ENCODE measurements at places on chromosomes 12 and 14.

DNA sequence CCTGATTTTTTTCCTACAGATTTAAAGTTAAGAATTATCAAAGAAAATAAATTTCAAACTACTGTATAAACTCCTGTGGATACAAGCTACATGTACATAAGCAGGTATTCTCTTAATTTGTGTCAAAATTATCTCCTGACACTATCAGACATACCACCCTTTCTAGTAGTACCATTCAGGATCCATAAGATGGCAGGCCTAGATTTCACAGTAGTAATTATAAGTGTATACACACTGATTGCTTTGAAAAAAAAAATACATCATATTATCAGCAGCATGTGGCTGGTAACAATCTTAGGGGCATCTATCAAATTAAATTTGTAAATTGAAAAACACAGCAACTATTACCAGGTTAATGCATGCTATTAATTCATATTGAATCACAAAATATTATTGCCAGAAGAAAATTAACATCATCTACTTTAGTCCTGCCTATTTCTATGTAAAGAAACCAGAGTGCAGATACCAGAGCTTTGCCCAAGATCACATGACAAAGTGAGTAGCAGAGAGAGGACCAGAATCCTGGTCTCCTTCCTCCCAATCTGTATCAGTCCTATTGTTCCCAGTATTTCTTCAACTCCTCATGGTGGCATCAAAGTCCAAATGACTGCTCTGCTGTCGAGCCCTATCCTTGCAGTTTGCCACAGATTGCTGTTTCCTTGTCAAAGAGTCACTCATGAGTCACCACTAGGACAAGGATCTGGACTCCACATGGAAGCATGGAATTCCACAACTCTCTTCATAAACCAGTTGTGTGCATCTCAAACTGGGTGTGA, 27.7 kb upstream of the CALM1 start:
- no peak for DNase-seq

DNA sequence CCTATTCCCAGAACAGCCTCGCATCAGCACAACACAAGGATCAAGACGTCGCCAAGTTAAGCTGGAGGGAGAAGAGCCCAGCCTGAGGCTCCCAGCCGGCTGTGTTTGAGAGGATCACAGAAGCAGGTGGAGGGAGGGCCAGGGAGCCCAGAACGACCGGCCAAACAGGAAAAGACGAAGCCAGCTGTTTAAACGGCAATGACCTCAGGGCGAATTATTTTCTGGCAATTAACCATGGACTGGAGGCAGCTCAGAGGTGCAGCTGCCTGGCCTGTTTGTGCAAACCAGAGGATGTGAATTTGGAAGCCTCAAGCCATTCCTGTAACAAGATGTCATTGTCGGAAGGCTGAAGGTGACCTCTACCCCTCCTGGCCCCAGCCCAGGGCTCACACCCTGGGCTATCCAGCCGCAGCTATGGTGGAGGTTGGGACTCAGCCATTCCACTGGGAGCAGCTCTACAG, 175.8 kb upstream of the PRMT8 start:
- no peak for DNase-seq

GRCh38 chr14:20712904-20713303, 24.3 kb downstream of the ANG start:
- no peak for DNase-seq

- peak; percentile 81 for DNase-seq
Observed at GRCh38 chr12:124457287-124458219, 109.9 kb downstream of the NCOR2 start.

DNA sequence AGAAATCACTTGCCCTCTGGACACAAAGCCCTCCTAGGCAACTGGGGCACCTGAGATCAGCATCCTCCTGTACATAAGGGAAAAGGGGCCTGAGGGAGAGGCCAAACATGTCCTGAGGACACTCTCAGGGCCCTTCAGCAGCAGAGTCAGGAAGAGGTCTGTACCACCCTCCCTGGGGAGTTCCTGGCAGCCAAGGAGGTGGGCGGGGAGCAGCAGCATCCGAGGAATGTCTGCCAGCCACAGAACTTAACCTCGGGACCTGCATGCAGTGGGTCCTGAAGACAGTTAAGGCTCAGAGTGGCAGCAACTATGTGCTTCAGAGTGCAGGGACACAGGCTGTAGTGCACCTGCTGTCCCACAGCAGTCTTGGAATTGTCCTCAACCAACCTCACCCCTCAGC, 62.1 kb downstream of the SPTB start:
- no peak for DNase-seq

GRCh38 chr12:39873065-39873464, 232.8 kb downstream of the SLC2A13 start:
- no peak for DNase-seq

DNA sequence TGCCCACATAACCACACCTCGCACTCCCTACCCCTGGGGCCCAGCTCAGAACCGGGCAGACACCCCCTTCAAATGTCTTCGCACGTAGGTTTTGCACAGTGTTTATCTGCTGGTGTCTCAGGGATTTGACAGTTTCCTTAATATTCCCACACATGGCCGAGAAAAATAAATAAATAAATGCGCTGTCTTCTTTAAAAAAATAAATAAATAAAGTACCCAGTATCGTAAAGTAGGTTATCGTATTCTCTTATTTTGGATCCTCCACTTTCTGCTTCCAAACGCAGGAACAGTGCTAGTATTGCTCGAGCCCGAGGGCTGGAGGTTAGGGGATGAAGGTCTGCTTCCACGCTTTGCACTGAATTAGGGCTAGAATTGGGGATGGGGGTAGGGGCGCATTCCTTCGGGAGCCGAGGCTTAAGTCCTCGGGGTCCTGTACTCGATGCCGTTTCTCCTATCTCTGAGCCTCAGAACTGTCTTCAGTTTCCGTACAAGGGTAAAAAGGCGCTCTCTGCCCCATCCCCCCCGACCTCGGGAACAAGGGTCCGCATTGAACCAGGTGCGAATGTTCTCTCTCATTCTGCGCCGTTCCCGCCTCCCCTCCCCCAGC, 710 bp upstream of the FOS start:
- no peak for DNase-seq

DNA sequence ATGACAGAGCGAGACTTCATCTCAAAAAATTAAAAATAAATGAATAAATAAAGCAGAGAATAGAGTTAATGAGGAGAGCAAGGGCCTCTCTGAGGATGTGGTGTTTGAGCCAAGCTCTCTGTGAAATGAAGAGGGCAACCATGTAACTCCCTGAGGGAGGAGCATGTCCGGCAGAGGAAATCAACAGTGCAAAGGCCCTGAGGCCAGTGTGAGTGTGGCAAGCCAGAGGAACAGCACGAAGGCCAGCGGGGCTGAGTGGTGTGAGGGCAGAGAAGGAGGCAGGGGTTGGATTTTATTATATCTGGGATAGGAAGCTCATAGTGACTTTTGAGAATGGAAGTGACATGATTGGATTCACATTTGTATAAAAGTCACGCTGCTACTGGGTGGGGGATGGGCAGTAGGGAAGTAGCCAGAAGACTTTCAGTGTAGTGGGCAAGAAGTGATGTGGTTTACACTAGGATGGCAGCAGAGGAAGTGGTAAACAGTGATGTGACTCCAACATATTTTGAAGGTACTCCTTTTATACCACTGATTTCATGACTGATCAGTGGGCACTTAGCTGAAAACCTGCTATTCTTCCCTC, 10.3 kb upstream of the LRP1-AS start:
- no peak for DNase-seq

GRCh38 chr14:59510966-59511365, 26.6 kb downstream of the JKAMP start:
- no peak for DNase-seq

DNA sequence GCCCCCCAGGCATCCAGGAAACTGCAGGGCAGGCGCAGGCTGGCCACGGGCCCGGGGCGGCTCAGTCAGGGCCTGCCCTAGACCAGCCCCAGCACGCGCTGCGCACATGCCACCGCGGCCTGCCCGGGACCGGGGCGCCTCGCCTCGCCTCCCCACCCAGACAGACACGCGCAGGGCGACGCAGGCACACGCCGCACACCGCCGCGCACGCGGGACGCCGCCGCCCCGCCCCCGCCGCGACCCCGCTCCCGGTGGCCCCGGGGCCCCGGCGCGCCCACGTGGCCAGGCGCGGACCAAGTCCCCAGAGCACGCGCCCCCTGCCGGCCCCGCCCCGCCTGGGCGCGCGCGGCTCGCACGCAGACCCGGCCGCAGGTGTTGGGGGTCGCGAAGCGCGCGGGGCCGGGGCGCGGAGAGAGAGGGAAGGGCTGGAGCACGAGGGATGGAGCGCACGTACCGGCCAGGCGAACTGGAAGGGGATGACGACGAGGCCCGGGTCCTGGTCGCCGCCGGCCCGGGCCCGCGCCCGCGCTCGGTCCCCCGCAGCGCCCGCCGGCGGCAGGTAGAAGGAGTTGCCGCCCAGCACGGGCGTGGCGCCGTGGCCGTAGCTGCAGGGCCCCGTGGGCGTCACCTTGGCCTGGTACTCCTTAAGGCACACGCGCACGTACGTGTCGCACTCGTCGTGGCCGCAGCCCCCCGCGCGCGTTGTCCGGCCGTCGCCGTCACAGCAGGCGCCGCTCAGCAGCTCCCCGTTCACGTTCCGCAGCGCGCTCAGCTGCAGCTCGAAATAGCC, 1.1 kb downstream of the JAG2 start:
- no peak for DNase-seq

GRCh38 chr14:91378930-91379578, 38.6 kb downstream of the CCDC88C start:
- no peak for DNase-seq

GRCh38 chr14:78631551-78631950, 461.4 kb downstream of the NRXN3 start:
- DNase-seq = no peak

- DNase-seq = no peak
Observed at GRCh38 chr14:30737916-30738315, 115.8 kb downstream of the SCFD1 start.

GRCh38 chr12:53166837-53167236, 13.7 kb upstream of the ZNF740 start:
- no peak for DNase-seq

GRCh38 chr12:108120863-108121165, 8.3 kb upstream of the WSCD2 start:
- DNase-seq = peak; percentile 31

- DNase-seq = no peak
Observed at GRCh38 chr12:81231574-81232368, 153.9 kb downstream of the ACSS3 start.

DNA sequence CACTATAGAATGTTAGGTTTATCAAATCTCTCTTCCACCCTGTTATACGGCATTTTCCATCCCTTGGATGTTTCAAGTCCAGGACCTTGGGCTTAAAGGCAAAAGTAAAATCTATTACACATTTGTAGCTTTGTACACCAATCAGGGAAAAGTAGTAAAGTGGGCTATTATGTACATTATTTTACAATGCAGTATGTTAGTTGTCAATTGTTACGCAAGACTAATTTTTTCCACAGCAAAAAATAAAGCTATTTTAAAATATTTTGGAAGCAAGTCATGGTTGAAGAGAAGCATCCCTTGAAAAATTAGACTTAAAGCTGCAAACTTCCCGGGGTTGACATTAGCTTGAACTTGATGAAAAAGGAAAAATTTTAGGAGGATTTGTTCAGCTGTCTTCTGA, 476.2 kb downstream of the DIO2 start:
- no peak for DNase-seq

DNA sequence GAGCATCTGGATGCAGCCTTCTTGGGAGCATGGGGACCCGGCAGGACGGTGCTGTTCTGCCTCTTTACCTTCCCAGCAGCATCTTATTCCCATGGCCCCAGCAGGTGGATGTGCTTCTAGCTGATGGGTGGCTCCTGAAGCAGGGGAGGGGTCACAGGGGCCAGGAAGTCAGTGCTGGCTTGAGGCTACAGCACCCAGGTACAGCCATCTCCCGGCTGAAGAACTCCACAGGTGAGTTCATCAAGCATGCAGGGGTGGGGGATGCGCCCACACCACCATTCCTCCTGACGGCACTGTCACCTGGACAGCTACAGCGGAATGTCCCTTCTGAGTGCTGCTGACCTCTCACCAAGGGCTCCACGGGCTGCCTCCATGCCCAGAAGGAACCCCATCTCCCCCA, 57.3 kb downstream of the BCL11B start:
- DNase-seq = no peak

DNA sequence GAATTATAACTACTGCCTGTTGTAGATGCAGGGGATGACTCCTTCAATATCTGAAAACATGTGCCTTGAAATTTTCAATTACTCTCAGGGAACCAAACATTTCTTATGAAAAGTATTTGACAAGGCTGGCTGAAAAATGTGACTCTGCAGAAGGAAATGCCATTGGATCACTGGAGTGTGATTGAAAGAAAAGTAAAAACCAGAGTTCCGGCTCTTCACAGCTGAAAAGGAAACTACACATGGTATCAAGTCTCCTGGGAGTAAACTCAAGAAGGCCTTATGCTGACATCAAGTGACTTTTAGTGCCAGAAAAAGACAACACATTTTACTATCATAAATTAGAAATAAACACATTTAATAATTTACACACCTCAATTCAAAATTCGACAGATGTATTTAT, 693.0 kb downstream of the LRFN5 start:
- DNase-seq = no peak

- DNase-seq = no peak
Observed at GRCh38 chr14:23076785-23077408, 18.0 kb downstream of the ACIN1 start.

All from occipital lobe (tissue), 3 donors.